ENCODE measurements at places on chromosomes 11 and 22.
A peak's percentile ranks its signal among the peaks of the same experiment; 100 is the strongest.

GRCh38 chr11:114124601-114125144 lies 65.2 kb downstream of the ZBTB16 start:
- no peak for DNase-seq

GRCh38 chr11:27300974-27301373 lies 62.0 kb downstream of the CCDC34 start:
- DNase-seq: no peak

DNA sequence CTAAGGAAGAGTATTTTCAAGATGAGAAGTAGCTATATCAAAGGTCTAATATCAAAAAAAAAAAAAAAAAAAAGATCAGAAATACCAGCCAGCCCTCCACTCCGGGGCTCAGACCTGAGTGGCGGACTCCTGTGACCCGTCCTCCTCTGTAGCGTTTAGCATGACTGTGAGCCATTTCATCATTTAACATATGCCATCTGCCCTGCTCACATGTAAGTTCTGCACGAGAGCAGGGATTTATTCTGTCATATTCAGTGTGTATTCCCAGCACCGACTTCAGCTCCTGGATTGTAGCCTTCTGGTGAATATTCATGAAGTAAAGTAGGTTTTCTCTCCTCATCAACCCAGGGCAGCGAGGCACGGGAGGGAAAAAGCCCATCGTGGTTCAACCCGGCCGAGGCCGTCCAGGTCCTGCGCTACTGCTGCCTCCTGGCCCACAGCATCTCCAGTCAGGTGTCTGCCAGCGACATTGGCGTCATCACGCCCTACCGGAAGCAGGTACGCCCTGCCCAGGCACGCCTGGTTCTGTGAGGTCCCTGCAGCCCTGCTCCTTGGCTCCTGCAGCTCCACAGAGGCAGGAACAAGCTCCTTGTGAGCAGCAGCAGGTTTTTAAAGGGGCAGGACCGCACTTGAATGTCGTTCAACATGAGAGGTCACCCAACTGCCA lies 12.7 kb upstream of the PANX2 start:
- DNase-seq: no peak

DNA sequence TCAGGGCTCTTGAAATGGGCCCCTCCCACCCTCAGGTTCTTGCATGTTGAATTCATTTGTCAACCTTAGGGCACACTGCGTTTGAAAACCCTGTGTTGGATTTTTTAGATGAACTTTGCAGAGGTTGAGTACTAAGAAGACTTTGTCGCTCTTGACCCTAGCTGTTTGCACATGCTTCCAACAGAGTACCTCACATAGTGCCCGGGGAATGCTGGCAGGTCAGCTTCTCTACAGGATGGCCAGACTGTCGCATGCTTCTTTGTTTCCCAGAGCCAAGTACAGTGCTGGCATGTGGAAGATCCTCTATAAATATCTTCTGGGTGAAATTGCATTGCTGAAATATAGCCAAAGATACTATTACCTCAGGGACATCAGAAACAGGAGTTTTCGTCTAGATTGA lies 59.9 kb downstream of the FAT3 start:
- DNase-seq: no peak

- DNase-seq: peak; percentile 34
Measured at GRCh38 chr11:27754035-27755017, 54.1 kb upstream of the BDNF start.

GRCh38 chr22:31496735-31497146 lies 405 bp downstream of the SFI1 start:
- DNase-seq: no peak

GRCh38 chr11:20610825-20611224 lies 11.4 kb downstream of the SLC6A5 start:
- no peak for DNase-seq

DNA sequence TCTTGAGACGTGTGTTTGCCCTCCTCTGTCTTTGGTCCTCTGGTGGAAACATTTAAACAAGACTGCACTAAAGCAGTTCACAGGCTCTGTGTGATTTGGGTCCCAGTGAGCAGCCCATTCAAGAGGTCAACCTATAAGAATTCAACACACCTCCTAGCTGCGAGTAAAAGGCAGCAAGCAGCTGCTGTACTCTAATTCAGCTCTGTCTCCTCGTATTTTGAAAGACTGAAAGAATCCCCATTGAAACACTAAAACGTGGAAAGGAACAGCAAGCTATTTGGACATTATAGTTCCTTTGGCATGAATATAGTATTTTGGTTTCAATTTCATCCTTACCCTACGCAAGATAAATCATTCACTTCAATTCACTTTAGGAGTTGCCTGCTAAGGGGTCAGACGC lies 1046.7 kb downstream of the DLG2 start:
- no peak for DNase-seq

Measured in CD4-positive, alpha-beta memory T cell (primary cell).